AG08395 (cell line): ENCODE measurements at places on chromosomes 2 and 18.

- peak; percentile 85 for DNase-seq
Measured at GRCh38 chr2:85248773-85249509, 78.8 kb downstream of the TGOLN2 start.

DNA sequence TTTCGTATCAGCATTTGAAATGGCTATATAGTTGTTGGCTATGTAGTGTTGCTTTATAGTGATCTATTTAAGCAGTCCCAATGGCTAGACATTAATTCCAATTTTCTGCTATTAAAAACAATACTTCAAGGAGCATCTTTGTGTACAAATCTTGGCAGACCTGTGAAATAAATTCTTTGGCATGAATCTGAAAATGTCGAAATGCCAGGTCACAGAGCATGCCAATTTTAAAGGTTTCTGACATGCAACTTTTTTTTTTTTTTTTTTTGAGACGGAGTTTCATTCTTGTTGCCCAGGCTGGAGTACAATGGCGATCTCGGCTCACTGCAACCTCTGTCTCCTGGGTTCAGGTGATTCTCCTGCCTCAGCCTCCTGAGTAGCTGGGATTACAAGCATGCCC, 26.8 kb upstream of the CABLES1 start:
- DNase-seq, result no peak

GRCh38 chr2:188328419-188328818, 36.7 kb downstream of the GULP1 start:
- no peak for DNase-seq

DNA sequence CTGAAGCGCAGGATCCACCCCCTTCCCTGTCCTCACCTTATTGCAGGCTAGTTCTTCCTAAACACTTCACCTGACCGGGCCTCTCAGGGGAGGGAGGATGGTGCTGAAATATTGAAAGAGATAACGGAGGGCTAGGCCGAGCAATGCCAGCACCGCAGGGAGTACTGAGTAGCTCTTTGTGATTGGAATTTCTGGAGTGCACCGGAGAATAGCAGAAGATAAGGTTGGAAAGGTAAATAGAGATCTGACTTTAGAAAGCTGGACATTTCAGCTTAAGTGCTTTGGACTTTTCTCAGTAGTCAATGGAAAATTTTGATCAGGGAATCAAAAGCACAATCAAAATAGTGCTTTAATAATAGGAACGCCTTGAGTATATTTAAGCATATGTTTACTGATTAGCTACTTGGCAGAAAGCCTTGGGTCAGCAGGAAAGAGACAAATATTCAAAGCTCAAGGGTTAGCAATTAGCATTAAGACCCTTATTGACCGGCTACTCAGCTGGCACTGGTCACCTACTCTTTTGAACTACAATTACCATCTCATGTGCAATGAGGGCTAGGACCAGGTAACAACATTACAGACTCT, 142.9 kb upstream of the NDUFV2 start:
- no peak for DNase-seq

DNA sequence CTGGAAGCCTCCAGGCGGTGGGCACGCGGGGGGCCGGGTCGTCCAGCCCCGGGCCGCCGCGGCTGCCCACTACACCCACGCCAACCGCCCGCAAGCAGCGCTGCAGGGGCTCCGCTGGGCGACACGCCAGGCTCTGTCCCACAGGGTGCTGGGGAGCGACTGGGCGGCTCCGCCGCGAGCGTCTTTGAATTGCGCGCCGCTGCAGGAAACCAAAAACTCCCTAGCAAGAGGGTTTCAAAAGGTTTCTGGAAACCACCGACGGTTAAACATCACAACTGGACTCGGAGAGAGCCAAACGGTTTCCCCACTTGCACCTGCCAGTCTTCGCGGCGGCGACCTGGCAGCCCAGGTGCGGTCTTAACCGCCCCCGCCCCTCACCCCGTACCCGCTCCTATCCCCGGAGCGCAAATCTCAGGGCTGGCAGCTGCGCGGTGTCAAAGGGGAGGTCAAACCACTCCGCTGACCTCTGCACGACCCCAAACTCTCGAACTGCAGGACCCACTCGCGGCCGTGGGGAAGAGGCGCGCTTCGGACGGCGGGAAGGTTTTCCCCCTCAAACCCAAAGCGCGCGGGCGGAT, 1.0 kb downstream of the CXCR4 start:
- no peak for DNase-seq
